ENCODE measurements at places on chromosomes 12 and 14. TPM values are rescaled to one million over a fixed set of nuclear protein-coding genes. Genes with fewer than 3 reads are reported as not detected.

DNA sequence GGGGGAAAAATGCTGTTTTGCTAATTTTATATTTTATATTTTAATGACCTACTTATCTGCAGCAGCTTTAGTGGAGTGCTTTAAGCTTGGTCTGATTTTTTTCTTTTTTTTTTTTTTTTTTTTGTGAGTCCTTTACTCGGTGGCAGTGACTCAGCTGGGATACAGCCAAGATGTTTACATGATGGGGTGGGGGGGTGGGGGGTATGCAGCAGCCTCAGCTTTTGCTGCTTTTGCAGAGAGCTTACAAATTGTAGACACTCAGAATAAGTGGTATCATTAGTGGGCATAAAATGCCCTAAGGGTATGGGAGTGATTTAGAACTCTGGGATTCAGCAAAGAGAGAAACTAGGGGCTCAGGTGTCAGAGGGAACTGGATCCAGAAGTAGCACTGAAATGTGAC, 38.2 kb upstream of the ARHGAP5 start:
- DNase-seq, result no peak

DNA sequence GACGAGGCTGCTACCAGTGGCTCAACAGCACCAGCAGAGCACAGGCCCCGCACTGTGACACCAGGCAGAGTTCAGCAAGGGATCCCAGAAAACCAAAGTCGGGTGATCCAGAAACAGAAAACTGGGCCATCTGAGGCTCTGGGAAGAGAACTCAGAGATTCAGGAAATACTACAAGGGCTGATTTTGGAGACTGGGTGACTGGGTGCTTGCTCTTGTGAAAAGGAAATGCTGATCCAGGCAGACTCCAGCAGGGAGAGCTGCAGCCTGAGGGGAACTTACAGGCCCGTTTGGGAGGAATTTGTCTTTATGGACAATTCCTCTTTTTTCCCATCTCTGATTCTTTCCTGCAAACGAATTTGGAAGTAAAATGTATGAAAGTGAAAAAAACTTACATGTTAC, 28.2 kb downstream of the FOXN3 start:
- DNase-seq, result no peak

CDKN1B gene
- 71.2 TPM for polyA plus RNA-seq

MYO1H gene
- polyA plus RNA-seq, result 1.3 TPM

DNA sequence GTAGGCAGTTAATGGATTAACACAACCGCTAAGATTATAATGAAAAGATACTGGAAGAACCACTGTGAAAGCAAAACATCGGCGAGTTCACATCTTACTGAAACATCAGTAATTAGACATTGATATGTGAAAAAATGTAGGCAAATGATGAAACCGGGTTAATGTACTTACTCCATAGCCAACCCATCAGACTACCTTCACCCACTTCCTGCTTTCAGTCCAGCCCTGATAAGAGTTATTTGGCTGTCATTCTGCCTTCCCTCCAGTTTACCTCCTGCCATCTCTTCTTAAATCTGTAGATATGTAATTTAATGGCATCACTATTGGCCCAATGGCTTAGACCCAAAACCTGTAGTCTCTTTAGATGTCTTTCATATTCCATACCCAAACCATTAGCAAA, 46.0 kb upstream of the LGR5 start:
- no peak for DNase-seq

- no peak for DNase-seq
These were observed 253.8 kb downstream of the TTC8 start for GRCh38 chr14:89078021-89078795.

REM2 gene
- 1.5 TPM for polyA plus RNA-seq

LRIG3 gene
- 39.9 TPM for polyA plus RNA-seq

ACTR10 gene
- polyA plus RNA-seq, result 122 TPM

ACVRL1 gene
- 31.1 TPM for polyA plus RNA-seq

All from renal cortex interstitium (tissue), 15 donors.